Femur (tissue), 1 donor: ENCODE measurements at places on chromosomes 7 and 10.

GRCh38 chr7:140867467-140868462 is 57.0 kb downstream of the BRAF start:
- DNase-seq, result no peak

DNA sequence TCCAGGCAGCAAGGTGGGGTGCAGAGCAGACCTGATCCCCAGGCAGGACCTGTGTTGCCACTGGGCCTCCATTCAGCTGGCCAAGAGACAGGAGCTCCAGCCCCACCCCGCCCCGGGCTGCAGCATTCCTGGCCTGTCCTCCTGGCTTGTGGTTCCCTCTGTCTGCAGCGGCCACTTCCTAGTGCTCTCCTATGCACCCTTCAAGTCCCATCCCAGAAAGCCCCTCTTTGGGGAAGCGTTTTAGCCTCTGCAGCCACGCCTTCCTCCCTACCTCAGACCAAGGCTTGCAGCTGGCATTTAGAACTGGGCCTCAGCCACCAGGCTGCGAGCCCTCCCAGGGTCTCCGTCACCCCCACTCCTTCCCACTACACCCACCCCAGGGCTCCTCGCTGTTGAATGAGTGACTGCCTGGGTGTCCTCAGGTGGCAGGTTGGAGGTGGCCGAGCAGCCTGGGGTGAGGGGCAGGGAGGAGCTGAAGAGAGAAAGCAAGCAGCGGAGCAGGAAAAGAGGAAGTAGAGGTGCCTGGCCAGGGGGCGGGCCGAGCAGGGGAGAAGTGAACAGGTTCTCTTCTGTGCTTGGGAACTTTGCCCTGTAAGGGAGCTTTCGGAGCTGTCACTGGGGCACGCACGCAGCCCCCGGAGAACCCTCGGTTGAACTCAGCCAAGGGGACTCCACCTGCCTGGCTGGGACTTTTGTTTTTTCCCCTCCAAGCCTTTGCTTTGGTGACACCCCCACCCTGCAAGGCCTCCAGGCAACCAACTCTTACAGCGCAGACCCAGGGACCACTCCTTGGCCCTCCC is 109.1 kb upstream of the TNRC18 start:
- peak; percentile 73 for DNase-seq

GRCh38 chr7:64890761-64891362 is 12.2 kb upstream of the ZNF273 start:
- DNase-seq, result no peak

- DNase-seq, result no peak
These were observed 236.3 kb downstream of the SDK1 start for GRCh38 chr7:3537210-3537875.

DNA sequence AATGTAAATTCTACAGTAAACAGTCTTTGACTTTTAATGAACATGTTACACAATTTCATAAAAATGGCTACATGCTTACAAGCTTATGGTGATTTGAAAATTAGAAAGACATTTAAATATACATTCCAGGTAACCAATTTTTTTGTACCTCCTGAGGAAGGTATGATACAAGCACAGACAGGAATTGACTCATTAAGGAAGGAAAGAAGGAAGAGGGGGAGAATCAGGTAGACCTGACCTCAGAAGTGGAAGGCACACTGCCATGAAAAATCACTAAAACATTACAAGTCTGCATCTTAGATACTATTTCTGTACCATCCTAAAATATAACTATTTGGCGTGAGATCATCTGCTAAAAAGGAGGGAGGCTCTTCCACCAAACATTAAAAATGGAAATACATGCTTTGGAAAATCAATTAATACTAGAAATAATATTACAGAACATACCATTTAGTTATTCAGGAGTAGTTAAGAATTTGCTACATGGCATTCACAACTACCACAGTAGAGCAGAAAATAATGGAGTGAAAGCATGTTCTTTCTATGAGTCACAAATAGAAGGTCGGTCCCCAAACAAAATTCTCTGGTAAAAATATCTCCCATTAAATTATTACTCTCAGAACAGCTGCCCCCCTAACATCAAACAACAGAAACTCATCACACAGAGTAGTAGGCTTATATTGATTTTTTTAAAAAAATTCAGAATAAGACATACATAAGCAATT is 15.2 kb downstream of the RAB11FIP2 start:
- DNase-seq, result no peak

DNA sequence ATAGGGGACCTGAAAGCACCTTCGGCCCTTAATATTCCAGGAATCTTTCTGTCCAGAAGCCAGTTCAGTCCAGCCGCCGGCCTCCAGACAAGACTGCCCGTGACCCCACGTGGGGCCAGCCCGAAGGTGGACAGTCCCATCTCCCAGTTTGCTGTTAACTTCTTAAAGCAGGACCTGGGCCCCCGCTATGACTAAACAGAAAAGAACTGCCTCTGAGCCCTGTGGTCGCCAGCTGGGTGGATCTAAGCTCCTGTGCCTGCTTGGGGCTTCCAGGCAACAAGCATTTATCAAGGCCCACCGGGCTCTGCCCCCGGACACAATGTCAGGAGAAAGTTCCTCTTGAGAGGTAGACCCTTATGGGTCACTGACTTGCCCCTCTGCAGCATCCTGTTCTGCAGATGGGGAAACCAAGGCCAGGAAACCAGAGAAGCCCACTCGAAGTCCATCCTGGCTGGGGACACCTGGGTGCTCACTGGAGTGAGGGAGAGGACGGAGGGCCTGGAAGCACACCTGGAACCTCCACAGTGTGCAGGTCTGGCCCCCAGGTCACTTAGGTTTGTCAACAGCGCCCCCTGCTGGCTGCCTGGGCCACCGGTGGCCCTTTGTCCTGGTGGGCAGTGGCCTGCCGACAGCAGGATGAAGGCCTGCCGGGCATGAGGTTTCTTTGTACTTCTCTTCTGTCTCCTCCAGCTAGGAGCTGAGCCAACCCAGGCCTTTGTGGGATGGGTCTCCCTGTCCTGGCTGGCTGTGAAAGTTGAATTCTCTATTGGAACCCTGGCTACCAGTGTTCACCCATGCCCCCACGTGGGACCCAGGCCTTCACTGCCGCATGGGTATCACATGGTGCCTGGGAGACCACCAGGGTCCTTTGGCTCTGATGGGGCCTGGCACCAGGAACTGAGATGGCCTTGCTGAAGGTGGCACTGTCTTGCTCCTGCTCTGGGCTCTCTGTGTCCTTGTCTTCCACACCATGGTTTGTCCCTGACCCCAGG is 128.0 kb downstream of the ZMIZ1 start:
- peak; percentile 79 for DNase-seq

- no peak for DNase-seq
These were observed 268.5 kb downstream of the ADK start for GRCh38 chr10:74419491-74419951.
